ENCODE measurements at places on chromosomes 3 and 15.

DNA sequence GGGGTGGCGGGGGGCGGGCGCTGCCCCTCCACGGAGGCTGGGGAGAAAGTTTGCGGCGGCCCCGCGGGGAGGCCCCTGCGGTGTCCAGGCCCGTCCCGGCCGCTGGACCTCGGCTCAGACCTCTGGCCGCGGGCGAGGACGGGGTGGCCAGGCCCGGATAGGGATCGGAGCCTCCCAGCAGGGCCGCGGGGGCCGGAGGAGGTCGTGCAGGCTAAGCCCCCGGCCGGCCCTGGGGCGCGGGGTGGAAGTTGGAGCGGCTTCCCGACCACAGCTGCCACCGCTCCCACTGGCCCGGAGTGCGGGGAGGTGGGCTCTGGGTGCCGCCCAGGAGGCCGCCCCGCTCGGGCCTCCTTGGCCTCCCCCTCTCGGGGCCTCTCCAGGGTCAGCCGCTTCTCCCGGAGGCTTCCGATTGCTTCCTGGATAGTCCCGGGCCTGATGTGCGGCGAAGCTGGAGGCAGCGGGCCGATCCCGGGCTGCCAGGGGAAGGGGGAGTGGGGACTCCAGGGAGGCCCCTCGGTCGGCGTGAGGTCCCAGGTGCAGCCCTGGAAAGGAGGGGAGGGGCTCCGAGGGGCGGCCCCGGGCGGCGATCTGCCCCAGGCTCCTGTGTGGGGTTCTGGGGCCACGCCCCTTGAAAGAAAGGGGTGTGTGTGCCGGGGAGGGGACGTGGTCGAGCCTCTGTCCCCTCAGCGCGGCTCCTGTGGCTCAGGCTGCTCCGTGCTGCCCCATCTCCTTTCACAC lies 907 bp downstream of the PLXNA1 start:
- DNase-seq = peak; percentile 23

DNA sequence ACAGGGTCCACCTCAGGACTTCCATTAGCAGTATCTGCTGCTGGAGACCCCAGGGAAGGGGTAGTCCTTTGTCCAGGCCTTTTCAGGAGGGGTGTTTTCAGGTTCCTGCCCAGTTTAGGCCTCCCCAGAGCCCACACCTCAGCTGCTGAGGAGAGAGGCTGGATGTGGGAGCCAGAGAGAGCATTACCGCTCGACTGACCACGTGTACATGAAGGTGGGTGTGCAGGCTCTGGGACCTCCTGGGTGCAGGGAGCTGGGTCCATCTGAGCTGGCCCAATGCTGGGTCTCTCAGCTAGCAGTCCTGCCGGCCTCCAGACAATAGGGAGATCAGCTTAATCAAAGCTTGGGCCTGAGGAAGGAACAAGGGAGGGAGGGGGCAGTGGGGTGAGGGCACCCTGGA lies 29.1 kb upstream of the POLG start:
- no peak for DNase-seq

DNA sequence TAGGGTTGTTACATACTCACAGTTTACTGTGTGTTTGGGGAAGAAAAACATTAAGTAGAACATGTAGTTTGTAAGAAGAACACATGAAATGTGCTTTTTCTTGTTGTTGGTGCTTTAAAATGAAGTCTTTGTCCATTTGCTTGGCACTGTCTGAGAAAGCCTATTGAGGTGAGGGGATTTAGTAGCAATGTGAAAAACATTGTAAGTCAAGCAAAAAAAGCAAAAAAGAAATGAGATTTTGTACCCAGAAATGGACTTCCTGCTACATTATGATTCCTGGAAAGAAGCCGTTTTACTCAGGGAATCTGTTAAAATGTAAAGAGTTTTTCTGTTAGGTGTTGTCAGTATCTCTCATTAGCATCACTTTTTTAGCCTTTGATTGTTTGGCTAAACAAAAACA lies 59.9 kb downstream of the KAT2B start:
- no peak for DNase-seq

- DNase-seq = no peak
Observed at GRCh38 chr3:191328962-191329653, at the start of gene CCDC50. CCDC50 (plus strand) TSS chr3:191329394; CDS start chr3:191329675, 281 bp downstream.

DNA sequence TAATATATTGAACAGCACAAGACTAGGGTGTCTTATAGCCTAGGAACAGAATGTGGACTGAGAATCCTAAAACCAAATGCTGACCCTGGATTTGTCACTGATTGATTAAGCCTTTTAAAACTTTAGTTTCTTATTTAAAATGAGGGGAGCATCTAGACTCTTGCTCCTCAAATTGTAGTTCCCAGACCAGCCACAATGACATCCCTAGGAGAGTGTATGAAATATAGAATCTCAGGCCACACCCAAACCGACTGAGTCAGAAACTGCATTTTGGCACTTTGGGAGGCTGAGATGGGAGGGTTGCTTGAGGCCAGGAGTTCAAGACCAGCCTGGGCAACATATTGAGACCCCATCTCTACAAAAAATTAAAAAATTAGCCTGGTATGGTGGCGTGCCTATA lies 287.8 kb upstream of the UMPS start:
- DNase-seq = no peak

GRCh38 chr3:161070980-161071663 lies 34.0 kb downstream of the B3GALNT1 start:
- DNase-seq = no peak

GRCh38 chr15:100330629-100331215 lies 11.1 kb downstream of the ADAMTS17 start:
- no peak for DNase-seq

GRCh38 chr3:124829819-124830554 lies 57.2 kb downstream of the ITGB5 start:
- DNase-seq = no peak

DNA sequence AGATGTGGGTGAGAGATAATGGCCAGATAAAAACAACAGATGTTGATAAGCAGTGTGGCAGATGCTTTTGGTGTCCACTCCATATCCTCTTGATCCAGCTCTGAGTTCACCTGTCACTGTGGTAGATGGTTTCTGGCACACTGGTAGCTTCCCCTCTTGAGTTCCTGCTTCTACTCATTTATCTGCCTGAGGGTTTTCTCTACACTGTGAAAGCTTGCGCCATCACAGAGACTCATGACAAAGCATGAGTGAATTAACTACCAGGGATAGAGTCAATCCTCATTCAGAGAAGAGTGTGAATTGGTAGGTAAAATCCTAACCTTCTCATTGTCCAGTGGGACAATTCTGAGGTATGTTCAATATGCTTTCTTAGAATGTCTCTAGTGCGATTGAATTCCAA lies 50.0 kb upstream of the ARHGEF26 start:
- no peak for DNase-seq

- DNase-seq = no peak
Observed at GRCh38 chr3:46477756-46478155, 13.1 kb upstream of the LTF start.

GRCh38 chr3:188734395-188734794 lies 437.4 kb upstream of the TPRG1 start:
- no peak for DNase-seq

- peak; percentile 40 for DNase-seq
Observed at GRCh38 chr3:186930641-186931531, 560 bp downstream of the ST6GAL1 start.

- no peak for DNase-seq
Observed at GRCh38 chr3:43001094-43001553, 22.0 kb downstream of the GASK1A start.

DNA sequence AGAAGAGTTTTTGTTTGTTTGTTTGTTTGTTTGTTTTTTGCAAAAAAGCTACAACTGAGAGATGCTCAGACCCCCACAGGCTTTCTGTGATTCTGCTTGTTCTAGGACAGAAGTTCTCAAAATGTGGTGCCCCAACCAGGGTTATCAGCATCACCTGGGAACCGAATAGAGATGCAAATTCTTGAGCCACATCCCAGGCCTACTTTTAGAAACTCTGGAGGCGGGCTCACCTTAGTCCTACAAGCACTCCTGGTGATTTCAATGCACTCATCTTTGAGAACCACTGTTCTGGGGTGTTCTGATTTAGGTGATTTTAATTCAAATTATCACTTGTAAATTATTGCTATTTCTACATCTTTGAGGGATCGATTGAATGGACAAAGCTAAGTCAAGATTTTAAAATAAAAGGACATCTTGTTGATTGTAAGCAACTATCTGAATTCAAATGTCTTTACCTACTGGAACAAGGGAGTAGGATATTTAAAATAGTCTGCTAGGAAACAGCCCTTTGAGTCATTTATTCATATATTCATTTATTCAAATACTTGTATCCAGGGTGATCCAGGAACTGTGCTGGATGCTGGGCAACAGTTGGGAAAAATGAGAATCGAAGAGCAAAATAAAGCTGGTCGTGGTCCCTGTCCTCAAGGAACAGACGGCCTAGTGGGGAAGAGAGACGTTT lies 44.7 kb upstream of the CADPS start:
- no peak for DNase-seq

GRCh38 chr3:197737749-197738462 lies 1.2 kb upstream of the RUBCN start:
- DNase-seq = no peak

GRCh38 chr3:32821686-32822296 lies 4.0 kb downstream of the TRIM71 start:
- DNase-seq = no peak

GRCh38 chr3:160928183-160928726 lies 172.2 kb downstream of the PPM1L start:
- no peak for DNase-seq

GRCh38 chr15:36501063-36501678 lies 78.3 kb upstream of the CDIN1 start:
- DNase-seq = no peak

DNA sequence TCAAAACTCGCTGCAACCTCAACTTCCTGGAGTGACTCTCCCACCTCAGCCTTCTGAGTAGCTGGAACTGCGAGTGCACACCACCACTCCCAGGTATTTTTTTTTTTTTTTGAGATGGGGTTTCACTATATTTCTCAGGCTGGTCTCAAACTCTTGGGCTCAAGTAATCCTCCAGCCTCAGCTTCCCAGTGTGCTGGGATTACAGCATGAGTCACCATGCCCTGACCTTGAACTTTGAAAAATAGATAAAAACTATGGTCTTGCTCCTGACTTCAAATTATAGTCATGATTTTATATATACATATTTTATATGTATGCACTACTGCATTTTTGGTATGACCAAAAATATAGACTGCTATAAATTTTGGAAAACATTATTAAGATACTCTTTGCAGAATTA lies 6.9 kb upstream of the PLSCR5 start:
- no peak for DNase-seq

DNA sequence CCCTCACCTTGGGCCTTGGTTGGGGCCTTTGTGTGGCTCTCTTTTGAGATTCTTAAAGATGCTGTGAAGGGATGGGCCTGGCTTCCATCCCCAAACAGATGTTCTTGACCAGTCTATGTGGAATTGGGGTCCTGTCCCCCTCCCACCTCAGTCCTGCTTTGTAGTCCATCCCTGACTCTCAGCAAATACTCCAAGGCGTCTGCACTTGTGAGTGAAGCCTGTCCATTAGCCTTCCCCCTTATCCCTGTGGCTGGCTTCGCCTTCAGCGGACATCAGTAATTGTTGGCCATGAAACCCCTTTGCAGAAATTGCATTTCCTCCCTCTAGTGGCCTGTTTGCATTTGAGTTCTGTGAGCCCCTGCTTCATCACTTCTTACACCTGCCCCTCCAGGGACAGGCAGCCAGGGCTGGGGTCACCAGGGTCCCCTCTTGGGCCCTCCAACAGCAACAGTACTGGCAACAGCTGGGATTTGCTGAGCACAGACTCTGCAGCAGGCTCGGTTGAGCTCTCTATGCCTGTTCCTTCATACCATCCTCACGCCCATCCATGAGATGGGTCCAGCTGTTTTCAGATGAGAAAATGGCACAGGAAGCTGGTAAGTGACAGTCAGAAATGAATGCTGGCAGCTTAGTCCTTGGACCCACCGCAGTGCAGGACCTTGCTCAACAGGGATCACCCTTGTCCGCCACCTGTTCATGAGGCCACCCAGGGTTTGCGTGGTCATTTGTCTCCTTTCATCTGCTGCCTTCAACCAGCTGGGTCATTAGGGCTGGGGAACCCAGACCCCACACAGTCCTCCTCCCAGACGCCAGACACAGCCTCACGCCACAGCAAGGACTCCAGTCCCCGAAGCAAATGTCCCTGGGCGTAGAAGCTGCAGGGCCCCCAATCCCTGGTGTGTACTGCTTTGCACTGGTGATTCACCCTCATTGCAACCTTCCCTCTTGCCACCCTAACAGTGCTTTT lies 8.9 kb upstream of the LRRK1 start:
- DNase-seq = no peak

GRCh38 chr3:70982284-70982683 lies 601.2 kb downstream of the FOXP1 start:
- no peak for DNase-seq

- DNase-seq = no peak
Observed at GRCh38 chr15:76172782-76173181, 113.0 kb downstream of the TMEM266 start.

DNA sequence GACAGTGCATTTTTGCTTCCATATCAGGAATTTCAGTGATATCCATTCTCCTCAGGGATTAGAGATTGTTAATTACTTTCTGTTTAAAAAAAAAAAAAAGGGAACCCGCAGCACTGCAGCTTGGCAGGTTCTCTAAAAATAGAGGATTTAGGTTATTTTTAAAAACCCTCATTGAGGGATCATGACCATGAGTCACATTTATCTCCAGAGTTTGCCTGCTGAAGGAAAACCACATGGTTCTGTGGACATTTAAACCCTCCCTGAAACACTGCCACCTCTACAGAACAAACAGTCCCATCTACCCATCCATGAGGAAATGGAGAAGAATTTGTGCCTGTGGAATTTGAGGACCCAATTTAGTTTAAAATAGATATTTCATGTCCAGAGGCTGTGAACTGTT lies 66.2 kb upstream of the UBE2E1 start:
- DNase-seq = no peak

DNA sequence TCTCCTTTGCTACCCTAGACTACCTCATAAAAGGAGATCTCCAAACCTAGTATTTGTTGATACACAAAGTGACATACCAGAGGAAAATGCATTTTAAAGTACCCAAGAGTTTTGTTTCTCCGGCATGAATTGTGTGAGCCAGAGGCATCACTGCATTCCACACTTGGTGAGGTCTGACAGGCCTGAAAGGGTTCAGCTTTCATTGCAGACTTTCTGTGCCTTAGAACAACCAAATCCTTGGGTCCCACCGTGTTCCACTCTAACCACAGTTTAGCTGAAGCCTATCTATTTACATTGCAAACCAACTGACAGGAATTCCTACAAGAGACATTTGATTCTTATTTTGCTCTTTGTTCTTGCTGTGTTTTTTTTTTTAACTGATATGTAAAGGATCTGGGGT lies 21.0 kb upstream of the EID1 start:
- DNase-seq = no peak

DNA sequence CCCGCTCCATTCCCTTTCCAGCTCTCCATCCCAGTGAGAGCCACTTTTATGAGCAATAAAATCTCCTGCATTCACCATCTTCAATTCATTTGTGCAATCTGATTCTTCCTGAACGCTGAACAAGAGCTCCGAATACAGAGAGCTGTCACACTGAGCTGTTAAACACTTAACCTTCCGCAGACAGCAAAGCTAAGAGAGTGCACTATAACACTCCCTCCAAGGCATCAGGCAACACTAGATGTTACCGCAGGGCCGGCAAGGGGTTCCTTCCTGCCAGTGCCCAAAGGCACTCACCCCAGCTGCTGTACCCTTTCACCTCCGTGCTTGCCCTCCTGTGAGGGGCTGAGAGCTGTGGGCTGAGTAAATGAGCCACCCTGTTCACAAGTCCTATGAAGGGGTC lies 85.6 kb downstream of the BCHE start:
- no peak for DNase-seq

All from activated T-cell treated with anti-CD3 and anti-CD28 coated beads for 4 hours (primary cell).